Activated CD8-positive, alpha-beta T cell treated with anti-CD3 and anti-CD28 coated beads, Interleukin-2, amount 10 ng/mL, durations not matched to agents 7 days and 5 days (primary cell): ENCODE measurements at places on chromosomes 6 and 20.

- no peak for DNase-seq
- peaks cover 9% of the 10 kb centered on the region for H3K27me3 ChIP-seq
- H3K4me3 ChIP-seq = no peak overlapping the region
- no peaks in the 10 kb centered on the region for H3K36me3 ChIP-seq
- H3K27ac ChIP-seq = no peak overlapping the region
- no peaks in the 10 kb centered on the region for H3K4me1 ChIP-seq
These were observed 86.6 kb upstream of the TOP1 start for GRCh38 chr20:40942006-40942405.

- peak overlapping the region; percentile 94 for H3K27ac ChIP-seq
- peak overlapping the region; percentile 91 for H3K4me3 ChIP-seq
- peak; percentile 86 for DNase-seq
- peaks cover 14% of the 10 kb centered on the region for H3K36me3 ChIP-seq
- peaks cover 38% of the 10 kb centered on the region for H3K4me1 ChIP-seq
These were observed 867 bp downstream of the MTHFD1L start for GRCh38 chr6:150866147-150866990.

DNA sequence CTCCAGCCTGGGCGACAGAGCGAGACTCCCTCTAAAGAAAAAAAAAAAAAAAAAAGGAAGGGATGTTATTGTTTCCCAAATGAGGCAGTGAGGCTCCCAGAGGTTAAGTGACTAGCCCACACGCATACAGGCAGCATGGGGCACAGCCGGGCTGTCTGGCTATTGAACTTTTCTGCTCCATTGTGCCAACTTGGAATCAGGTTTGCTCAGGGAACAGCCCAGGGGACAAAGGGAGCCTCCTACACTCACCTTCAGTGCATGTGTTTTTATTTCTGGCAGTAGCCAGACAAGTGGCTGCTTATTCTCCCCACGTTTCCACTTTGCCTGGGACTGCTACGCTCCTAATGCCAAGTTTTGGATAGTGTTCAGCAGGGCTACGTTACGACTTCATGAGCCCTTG lies 10.7 kb downstream of the ETV7 start:
- no peaks in the 10 kb centered on the region for H3K27me3 ChIP-seq
- H3K4me3 ChIP-seq = no peak overlapping the region
- H3K27ac ChIP-seq = no peak overlapping the region
- no peak for DNase-seq

- H3K4me1 ChIP-seq = no peaks in the 10 kb centered on the region
- H3K27me3 ChIP-seq = peaks cover 7% of the 10 kb centered on the region
- no peaks in the 10 kb centered on the region for H3K36me3 ChIP-seq
- no peak overlapping the region for H3K27ac ChIP-seq
- no peak overlapping the region for H3K4me3 ChIP-seq
These were observed 14.3 kb downstream of the TTBK1 start for GRCh38 chr6:43257367-43258145.

- H3K4me3 ChIP-seq = no peak overlapping the region
- DNase-seq = no peak
- H3K36me3 ChIP-seq = no peaks in the 10 kb centered on the region
- peaks cover 6% of the 10 kb centered on the region for H3K4me1 ChIP-seq
- peaks cover 35% of the 10 kb centered on the region for H3K27me3 ChIP-seq
These were observed 2.4 kb downstream of the METTL24 start for GRCh38 chr6:110355727-110356126.

DNA sequence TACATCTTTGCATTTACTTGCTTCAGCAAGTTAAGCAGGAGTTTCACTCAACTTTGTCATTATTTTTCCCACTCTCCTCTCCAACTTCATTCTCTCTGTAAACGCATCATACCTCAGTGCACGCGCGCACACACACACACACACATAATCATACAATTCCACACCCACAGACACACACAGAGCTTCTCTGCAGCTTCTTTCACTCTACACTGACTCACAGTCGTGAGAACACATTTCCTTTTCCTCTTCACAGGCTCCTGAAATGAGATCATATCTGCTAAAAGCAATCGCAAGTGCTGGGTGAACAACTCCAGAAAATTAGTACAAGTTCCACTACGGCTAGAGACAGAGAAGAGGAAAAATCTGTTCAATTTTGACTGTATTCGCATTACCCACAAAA lies 215.4 kb downstream of the PTPRT start:
- no peak for DNase-seq
- no peaks in the 10 kb centered on the region for H3K27me3 ChIP-seq
- H3K36me3 ChIP-seq = no peaks in the 10 kb centered on the region
- no peaks in the 10 kb centered on the region for H3K4me1 ChIP-seq
- H3K4me3 ChIP-seq = no peak overlapping the region

- H3K36me3 ChIP-seq = no peaks in the 10 kb centered on the region
- DNase-seq = no peak
- no peak overlapping the region for H3K4me3 ChIP-seq
- H3K27ac ChIP-seq = no peak overlapping the region
These were observed 341.6 kb downstream of the PRKN start for GRCh38 chr6:162385980-162386379.

GRCh38 chr6:156752666-156753301 lies 24.4 kb upstream of the ARID1B start:
- no peaks in the 10 kb centered on the region for H3K4me1 ChIP-seq
- H3K36me3 ChIP-seq = no peaks in the 10 kb centered on the region
- H3K27ac ChIP-seq = no peak overlapping the region
- no peak for DNase-seq
- peaks cover 4% of the 10 kb centered on the region for H3K27me3 ChIP-seq

DNA sequence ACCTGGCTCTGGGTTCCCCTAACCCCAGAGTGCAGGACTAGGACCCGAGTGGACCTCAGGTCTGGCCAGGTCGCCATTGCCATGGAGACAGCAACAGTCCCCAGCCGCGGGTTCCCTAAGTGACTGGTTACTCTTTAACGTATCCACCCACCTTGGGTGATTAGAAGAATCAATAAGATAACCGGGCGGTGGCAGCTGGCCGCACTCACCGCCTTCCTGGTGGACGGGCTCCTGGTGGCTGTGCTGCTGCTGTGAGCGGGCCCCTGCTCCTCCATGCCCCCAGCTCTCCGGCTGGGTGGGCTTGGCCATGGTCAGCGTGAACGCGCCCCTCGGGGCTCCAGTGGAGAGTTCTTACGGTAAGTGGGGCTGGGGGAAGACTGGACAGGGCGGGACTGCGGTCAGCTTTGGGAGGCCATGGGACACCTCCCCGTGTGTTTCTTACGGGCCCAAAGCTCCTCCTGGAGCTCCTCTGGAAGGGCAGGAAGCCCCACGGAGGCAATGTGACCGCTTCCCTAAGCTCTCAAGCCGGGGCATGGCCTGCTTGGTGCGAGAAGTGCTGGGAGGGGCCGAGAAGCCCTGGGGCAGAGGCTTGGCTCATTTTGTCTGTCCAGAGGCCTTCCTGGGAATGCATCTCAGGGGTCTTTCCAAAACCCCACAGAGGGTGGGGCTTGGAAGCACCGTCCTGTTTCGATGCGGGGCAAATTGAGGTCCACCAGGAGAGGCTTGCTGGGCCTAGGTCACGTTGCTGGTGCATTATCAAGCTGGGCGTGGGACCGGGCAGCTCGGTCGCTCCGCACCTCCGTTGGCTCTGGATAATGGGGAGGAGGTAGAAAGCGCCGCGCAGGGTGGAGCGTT lies at the start of gene HNF4A:
HNF4A (plus strand) TSS at position 202 of the 855 bp plus-strand sequence; CDS start at position 308, 106 bp downstream.
- peaks cover 6% of the 10 kb centered on the region for H3K27me3 ChIP-seq
- no peak within 1 kb of the TSS for H3K4me3 ChIP-seq
- no peak for DNase-seq
- H3K4me1 ChIP-seq = peaks cover 9% of the 10 kb centered on the region
- no peak within 1 kb of the TSS for H3K27ac ChIP-seq
